ENCODE measurements at places on chromosomes 7 and 10.

DNA sequence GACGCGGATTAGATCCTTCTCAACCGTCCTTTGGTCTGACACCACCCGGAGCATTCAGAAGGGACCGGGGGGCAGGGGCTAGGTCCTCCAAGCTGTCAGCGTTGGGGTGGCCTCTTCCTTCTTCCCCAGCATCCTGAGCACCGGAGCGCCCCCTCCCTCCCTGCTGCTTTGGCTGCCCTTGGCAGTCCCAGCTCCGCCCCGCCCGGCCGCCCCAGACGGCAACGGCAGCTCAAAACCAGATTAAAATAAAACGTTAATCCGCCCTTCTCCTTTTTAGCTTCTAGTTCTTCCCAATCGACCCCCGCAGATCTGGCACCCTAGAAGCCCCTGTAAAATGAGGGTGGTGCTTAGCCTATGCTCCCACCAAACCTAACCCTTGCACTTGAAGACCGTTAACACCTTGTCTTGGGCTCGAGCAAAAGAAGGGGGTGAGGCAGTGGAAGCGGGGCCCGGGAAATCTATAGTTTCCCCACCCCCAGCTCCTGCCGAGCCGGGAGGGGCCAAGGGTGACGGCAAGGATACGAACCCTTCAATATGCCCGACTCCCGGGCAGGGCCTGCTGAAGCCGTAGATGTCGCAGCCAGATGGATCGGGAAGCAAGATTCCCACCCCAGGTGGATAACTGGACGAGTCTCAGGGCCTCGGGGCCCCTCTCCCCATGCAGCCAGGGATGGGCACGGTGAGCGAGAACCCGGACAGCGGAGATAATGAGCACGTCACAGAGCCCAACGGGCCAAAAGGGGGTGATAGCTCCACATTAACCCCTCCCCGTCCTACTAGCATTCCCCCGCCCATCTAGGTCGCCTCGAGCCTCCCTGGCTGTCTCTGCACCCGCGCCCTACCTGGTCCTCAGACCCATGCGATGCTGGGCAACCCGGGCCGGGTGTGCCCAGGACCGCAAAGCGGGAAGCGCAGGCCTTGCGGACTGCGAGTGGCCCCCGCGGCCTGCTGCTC lies 169.7 kb downstream of the NRF1 start:
- peak; percentile 95 for DNase-seq

GRCh38 chr10:112308125-112308502 lies 24.9 kb downstream of the TECTB start:
- no peak for DNase-seq

DNA sequence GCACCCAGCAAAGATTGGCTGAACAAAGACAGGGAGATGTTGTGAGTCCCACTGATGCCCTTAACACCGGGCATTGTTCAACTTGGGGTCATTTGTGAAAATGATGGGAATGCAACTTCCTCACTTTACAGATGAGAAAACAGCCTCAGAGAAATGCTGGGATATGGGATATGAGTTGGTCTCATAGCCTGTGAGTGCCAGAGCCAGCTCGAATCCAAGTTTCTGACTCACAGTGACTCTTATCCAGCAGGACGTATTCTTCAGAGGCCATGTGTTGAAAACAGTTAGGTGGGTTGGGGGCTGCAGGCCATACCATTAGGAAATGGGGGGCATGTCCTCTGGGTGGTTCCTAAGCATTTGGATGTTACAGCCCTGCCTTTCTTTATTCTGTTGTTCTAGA lies 45.2 kb downstream of the KIAA1217 start:
- no peak for DNase-seq

DNA sequence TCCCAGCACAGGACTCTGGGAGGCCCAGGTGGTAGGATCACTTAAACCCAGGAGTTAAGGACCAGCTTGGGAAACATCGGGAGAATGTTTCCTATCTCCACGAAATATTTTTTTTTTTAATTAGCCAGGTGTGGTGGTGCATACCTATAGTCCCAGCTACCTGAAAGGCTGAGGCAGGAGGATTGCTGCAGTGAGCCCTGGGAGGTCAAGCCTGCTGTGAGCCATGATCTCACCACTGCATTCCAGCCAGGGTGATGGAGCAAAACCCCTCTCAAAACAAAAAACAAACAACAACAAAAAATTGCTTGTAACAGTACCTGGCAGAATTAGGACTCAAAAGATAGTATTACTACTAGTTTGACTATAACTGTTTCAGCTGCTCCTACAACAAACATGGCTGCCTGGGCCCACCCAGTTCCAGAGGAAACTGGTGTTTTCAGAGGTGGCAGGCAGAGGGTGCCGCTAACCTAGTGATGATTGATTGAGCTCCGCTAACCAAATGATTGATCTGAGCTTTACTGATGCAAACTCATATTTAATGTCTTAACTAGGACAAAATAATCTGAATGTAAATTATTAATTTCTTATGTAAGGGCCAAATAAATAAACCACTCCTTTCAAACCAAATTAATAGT lies 57.0 kb downstream of the AP3M1 start:
- DNase-seq = no peak

- no peak for DNase-seq
Measured at GRCh38 chr7:10767771-10768170, 205.9 kb upstream of the PHF14 start.

- DNase-seq = no peak
Measured at GRCh38 chr10:72665925-72666324, 26.0 kb upstream of the MCU start.

- no peak for DNase-seq
Measured at GRCh38 chr7:84546403-84546802, 351.8 kb upstream of the SEMA3A start.

All from NCI-H82 (cell line).